Daoy (cell line): ENCODE measurements at places on chromosomes 4 and X. TPM values are rescaled to one million over a fixed set of nuclear protein-coding genes. Genes with fewer than 3 reads are reported as not detected.

The XAGE2 gene
- total RNA-seq, result not detected in 2 replicates

- DNase-seq, result no peak
Measured at GRCh38 chrX:24085101-24085500, 30.3 kb downstream of the EIF2S3 start.

- no peak for DNase-seq
Measured at GRCh38 chr4:5019796-5020195, 538 bp upstream of the CYTL1 start.

The TLR6 gene
- total RNA-seq, result 2.2 and 2.6 TPM in 2 replicates

DNA sequence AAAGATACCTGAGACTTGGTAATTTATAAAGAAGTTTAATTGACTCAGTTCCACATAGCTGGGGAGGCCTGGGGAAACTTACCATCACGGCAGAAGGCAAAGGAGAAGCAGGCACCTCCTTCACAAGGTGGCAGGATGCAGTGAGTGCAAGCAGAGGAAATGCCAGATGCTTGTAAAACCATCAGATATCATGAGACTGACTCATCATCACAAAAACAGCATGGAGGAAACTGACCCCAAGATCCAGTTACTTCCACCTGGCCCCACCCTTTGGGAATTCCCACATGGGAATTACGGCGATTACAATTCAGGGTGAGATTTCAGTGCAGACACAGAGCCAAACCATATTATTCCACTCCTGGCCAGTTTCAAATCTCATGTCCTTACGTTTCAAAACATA, 514.7 kb upstream of the SPANXN1 start:
- no peak for DNase-seq

DNA sequence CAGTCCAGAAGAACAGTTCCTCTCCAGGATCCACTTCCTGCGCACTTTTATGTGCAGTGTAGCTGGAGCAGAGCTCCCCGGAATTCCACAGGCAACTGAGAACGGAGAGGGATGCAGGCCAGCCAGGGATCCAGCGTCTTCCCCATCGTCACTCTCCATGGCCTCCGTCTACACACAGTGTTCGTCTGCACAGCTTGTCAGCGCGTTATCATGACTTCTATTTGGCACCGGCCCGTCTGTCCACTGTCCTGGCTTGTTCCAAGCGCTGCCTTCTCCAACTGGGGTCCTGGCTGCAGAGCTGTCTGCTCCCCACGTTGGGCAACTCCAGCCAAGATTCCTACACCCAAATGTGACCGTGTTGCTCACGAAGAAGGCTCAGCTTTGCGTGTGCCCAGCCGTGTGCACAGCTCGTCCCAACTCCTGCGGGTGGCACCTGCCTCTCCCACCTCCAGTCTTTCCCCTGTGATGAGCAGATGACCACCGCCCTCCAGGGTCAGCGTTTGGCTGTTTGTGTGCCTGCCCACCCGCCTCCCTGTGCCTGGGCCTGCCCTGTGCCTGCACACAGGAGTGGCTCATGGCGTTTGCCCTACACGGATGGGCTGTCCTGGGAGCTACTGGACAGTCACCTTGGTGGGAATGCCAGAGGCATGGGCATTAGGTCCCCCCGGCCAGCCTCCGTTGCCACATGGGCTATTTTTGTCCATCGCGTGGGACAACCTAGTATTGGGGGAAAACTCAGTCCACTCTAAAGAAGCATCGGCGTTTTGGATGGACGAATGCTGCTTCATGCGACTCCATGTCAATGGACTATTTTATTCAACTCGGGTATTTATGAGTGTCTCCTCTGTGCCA, 2.2 kb upstream of the CTBP1 start:
- DNase-seq, result no peak

The TLR7 gene
- total RNA-seq, result 0.06 TPM in 1 of 2 replicates, not detected in the other

The NOX1 gene
- not detected in 2 replicates for total RNA-seq

The TMEM150C gene
- 0.36 and 1.9 TPM in 2 replicates for total RNA-seq

The AKAP14 gene
- total RNA-seq, result not detected in 2 replicates

The GRID2 gene
- total RNA-seq, result 1.1 and 3.5 TPM in 2 replicates

The HPGD gene
- total RNA-seq, result 0.80 TPM in 1 of 2 replicates, not detected in the other

GRCh38 chr4:72896515-72896914, 173.0 kb downstream of the COX18 start:
- no peak for DNase-seq

- DNase-seq, result no peak
Measured at GRCh38 chr4:153419029-153419428, 47.1 kb upstream of the TMEM131L start.

DNA sequence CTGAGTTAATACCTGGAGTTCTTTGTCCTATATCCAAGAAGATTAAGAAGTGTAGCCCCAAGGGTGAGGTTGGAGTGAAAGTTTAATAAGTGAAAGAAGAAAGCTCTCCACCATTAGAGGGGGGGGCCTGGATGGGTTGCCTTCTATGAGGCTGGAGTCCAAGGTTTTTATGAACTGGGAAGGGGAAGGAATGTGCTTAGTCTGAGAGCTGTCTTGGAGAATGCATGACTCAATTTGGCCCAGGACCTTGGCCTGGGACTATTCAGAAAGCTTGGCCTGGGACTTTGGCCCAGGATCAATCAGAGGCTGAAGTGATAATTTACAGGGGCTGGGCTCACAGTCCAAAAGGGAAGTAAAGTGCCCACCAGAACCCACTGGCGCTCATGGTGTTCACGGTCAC, 1049.0 kb upstream of the GRIA3 start:
- DNase-seq, result no peak

GRCh38 chr4:19177616-19178015, 1074.1 kb upstream of the SLIT2 start:
- DNase-seq, result peak; percentile 17

GRCh38 chr4:164251257-164251656, 502.7 kb upstream of the SMIM31 start:
- DNase-seq, result no peak

DNA sequence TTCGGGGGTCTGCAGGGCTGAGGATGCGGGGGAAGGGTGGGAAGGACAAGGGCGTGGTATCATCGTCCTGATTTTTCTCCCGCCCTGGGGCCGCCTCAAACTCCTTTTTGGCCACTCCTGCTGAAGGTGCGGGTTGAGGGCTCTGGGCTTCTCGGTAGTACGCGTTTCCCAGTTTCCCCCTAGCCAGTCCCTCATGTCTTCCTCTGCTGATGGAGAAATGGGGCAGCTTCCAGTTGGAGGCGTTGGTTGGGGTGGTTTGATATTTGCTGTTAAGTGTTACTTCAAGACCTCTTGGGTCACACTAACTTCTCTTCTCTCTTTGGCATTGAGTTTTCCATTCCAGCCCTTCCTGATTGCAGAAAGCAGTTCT, 482 bp downstream of the GSTCD start:
- DNase-seq, result peak; percentile 10

The F11 gene
- total RNA-seq, result not detected in 2 replicates

GRCh38 chrX:110665223-110666002, 130.2 kb downstream of the CHRDL1 start:
- no peak for DNase-seq
